ENCODE measurements at places on chromosomes 13 and 19.
A peak's percentile ranks its signal among the peaks of the same experiment; 100 is the strongest.

GRCh38 chr19:49247676-49248075 is 77.3 kb downstream of the SLC6A16 start:
- no peak for DNase-seq

DNA sequence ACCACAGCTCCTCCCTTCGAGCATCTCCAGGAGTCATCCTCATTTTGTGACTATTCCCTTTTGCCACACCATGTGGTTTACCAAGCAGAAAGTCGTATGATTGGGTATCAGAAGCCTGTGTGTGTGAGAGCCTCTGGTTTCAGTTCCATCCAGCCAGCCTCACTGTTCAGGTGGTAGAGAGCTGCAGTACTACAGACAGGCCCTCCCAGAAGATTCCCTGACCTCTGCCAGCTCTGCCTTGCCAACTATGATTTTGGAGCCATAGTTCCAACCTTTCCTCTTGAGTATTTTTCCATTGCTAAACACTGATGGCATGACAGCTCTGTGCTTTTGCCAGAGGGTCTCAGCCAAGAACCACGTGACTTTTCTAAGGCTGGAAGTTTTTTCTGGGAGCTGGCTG is 82.5 kb downstream of the DHRS12 start:
- DNase-seq = no peak

DNA sequence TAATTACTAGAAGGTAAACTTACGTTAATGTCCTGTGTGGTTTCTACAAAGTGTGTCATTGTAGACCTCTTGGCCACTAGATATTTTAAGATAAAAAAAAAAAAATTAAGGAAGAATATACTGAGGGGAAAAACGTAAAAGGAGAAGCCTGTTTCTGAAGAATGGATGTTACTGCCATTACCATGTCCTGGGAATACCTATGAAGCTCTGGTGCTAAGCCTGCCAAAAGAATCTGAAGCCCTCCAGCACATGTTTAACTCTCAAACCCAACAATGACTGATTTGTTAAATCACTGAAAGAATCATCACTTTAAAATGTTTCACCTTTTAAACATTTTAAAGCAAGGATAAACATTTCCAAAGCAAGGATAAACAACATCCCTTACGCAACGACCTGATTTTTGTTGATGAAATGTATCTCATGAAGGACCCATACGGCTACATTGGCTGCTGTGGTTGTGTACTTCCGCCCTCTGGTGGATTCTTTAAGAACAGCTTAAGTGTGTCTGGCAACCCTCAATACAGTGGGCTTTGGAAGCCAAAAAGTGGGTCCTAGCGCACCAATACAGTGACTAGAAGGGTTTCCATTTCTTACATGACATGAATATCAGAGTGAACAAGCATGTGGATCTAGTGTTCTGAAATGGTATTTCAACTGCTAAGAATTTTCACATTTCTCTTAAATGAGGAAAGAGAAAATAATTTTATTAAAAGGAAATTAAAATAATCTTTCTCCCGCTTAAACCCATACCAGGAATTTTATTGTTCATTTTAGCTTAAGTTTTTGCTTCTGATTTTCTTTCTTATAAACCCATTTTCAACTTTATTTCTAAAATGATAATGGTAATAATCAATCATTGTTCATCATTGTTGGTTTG is 74.5 kb upstream of the RAP2A start:
- DNase-seq = peak; percentile 83

GRCh38 chr13:106362707-106363106 is 172.8 kb downstream of the EFNB2 start:
- no peak for DNase-seq

DNA sequence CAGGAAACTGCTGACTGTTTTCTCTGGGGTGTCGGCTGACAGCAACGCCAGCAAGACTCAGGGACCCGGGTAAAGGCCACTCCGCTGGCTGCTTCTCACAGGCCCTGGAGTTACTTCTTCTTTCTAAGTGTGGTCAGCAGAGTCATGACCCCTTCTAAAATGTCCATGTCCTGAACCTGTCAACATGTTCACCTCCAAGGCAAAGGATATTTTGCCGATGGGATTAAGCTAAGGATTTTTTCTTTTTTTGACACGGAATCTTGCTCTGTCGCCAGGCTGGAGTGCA is 7.9 kb downstream of the PEX11G start:
- DNase-seq = no peak

DNA sequence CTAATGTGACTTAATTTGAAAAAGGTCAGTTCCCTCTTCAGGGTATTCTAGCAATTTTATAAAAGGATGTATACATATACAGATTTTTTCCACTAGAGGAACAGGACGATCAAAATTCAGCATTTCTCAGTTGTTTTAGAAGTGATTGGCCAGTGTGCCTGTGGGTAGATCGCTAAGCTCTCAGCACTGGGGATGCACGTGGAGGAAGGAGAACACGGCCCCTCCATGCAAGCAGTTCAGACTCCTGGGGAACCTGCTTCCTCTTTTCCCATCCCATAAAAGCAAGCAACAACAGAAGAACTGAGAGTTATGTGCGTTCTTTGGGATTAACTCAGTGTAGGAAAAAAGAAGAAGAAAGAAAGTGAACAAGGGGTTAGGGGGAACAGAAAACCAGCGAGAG is 328.8 kb downstream of the FOXO1 start:
- DNase-seq = no peak

DNA sequence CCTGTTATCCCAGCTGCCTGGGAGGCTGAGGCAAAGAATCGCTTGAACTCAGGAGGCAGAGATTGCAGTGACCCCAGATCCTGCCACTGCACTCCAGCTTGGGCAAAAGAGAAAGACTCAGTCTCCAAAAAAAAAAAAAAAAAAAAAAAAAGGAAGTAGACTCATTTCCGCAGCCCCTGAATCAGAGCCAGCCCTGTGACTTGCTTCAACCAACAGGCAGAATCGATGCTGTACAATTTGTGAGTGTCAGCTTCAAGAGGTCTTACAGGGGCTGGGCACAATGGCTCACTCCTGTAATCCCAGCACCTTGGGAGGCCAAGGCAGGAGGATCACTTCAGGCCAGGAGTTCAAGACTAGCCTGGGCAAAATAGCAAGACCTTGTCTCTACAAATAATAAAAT is 12.8 kb downstream of the ANKRD27 start:
- no peak for DNase-seq

- no peak for DNase-seq
These were observed 33.1 kb downstream of the PEX11G start for GRCh38 chr19:7455600-7456296.

DNA sequence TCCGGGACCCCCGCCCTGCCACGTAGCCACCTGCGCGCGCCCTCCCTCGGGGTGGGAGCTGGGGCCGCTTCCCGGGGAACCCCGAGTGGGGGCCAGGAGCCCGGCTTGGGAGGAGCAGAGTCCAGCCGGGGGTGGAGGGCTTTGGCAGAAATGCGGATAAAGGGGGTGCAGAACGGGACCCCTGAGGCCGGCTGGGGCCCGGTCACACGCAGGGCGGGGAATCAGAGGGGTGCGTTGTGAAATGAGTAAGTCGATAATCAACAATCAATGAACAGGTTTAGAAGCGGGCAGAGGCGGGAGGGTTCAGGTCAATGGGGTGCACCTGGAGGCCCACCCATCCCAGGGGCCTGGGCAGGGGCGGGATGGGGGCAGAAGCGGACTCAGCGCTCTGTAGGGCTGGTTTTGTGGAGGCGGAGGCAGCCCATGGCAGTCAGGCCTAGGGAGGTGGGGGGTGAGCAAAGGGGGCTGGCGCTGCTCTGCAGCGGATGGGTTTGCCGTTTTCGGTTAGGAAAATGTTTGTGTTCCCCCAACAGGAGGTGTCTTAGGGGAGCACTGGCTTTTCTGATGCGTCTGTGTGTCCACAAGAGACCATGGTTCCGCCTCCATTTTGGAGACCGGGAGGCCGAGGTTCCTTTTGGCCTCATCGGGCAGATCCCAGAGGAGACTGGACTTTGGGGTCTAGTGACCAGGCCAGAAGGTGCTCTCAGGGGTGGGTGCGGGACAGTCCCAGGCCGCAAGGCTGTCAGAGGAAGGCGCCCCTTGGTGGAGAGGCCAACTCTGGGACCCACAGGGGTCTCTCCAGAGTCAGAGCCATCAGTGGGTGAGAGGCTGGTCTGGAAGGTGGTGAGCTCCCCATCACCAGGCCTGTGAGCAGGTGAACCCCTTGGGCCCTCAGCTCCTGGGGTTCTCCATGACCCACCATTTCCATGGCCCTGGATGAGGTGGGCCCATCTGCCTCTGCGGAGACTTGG is 683 bp upstream of the DIRAS1 start:
- no peak for DNase-seq

DNA sequence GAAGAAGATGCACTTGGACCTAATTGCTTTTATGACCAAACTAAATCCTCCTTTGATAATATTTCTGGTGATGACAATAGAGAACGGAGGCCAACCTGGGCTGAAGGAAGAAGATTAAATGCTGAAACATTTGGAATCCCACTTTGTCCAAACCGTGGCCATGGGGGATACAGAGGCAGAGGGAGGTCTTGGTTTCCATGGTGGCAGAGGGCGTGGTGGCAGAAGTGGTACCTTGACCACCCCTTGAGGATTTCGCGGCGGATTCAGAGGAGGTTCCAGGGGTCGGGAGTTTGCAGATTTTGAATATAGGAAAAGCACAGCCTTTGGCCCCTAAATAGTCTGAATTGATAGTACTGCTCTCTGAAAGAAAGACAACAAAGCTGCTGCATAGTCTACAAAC is 7.2 kb upstream of the LILRB3 start:
- DNase-seq = no peak

- peak; percentile 90 for DNase-seq
These were observed 8.0 kb downstream of the CCDC194 start for GRCh38 chr19:17385878-17386611.

DNA sequence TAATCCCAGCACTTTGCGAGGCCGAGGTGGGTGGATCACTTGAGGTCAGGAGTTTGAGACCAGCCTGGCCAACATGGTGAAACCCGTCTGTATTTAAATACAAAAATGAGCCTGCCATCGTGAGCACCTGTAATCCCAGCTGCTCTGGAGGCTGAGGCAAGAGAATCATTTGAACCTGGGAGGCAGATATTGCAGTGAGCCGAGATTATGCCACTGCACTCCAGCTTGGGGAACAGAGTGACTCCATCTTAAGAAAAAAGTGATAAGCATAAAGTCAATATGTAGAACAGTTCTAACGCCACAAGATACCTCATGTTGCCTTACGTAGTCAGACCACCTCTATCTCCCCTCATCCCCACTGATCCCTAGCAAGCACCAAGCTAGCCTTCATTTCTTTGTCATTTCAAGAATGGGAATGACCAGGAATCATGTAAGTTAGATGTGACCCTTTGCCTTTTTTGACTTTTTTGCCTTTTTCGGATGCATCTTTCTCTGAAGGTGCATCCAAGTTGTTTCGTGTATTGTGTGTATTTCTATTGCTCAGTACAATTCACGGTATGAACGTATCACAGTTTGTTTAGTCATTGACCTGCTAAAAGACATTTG is 6.4 kb downstream of the RPL21 start:
- no peak for DNase-seq

- no peak for DNase-seq
These were observed 9.8 kb downstream of the MVB12A start for GRCh38 chr19:17429641-17430113.

DNA sequence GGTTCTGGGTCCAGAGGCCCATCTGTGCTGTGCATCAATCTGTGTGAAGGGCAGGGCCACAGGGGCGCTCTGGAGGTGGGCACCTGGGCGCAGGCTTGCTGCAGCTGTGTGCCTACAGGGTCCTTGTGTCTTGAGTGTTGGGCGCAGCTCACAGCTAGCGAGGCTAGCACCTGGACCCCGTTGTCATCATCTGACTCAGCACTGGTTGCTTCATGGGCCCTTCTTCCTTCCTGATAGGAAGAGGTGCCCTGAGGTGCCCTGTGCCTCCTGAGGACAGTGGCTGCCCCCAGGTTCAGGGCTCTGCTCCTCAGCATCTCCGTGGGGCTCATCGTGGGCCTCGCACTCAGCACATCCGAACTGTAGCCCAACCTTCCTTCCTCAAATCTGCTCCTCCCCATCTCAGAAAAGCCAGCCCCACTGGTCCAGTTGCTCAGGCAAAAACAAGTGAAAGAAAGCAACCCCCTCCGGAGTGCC is 54.8 kb downstream of the GATAD2A start:
- no peak for DNase-seq

DNA sequence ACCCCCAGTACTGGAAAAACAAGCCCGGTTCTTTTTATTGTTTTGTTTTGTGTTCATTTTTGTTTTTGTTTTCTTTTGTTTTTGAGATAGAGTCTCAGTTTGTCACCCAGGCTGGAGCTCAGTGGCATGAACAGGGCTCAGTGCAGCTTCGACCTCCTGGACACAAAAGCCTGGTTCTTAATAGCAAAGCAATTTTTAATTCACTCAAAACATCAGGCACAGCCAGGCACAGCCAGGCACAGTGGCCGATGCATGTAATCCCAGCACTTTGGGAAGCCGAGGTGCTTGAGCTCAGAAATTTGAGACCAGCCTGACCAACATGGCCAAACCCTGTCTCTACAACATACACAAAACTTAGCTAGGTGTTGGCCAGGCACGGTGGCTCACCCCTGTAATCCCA is 30.7 kb downstream of the INSR start:
- DNase-seq = no peak

GRCh38 chr13:57624565-57625435 is 6.7 kb upstream of the PCDH17 start:
- DNase-seq = peak; percentile 69

DNA sequence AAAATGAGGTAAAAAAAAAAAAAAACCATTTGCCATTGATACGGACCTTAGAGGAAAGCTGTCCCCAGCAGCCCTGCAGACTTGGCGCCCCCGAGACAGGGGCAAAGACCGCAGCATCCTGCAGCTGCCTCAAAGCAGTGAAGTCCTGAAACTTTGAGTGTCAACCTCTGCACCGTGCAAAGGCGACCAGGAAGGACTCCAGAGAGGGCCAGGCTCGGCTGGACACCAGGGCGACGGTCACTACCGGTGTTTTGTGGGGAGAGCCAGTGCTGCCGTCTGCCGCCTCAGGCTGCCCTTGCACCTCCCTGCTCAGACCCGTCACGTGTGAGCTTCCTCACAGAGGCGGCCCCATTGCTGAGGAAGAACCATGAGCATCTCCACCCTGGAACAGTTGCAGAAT is 146.7 kb upstream of the SPACA7 start:
- no peak for DNase-seq

DNA sequence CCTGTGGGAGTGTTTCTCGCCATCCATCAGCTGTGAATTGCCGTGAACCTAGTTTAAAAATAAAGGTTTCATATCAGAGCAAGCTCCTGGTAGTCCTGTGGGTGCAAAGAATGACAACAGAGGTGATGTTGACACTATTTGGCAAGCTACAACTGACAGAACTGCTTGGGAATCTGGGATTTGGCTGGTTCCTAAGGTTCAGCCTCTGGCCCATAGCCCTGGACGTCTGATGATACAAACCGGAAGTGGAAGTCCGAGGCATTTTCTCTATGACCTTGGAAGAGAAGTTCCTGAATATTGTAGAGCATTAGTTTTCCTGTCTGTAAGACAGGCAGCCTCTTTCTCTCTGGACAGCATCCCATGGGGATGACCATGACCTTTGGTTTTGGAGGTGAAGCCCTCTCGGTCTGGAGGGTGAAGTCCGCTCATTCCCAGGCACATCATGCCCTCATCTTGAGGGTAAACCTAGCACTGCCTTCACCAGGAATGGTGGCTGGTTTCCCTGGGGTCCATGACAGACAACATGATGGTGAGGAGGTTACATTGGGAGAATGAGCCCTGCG is 29.1 kb downstream of the GATAD2A start:
- no peak for DNase-seq

- DNase-seq = no peak
These were observed 12.4 kb downstream of the RFX2 start for GRCh38 chr19:6097911-6098310.

GRCh38 chr19:29617366-29618266 is 11.5 kb downstream of the POP4 start:
- no peak for DNase-seq
